ENCODE measurements at places on chromosomes 6 and 20.

DNA sequence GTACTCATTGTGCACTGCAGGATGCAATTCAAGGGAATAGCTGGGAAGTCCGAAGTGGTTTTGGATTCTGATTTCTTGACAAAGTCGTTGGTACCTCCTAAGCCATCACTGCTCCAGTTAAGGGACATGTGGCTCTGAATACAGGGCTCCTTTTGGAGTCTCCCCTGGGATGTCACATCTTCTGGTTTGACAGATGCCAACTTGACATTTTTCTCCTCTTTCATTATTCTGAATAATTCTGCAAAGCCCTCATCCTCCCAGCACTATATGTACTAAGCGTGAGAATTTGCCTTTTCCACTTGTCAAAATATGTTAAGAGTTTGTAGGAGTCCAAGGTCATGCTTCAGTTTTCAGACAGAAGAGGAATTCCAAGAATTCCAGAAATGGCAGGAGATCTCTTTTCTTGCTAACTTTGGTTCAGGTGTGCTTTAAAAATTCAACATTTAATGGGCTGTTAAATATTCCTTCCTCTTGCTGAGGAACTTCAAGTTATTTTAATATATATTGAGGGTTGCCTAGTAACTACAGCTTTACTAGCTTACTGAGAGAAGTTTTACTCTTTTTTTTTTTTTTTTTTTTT, 38.7 kb downstream of the DOK5 start:
- DNase-seq = no peak

DNA sequence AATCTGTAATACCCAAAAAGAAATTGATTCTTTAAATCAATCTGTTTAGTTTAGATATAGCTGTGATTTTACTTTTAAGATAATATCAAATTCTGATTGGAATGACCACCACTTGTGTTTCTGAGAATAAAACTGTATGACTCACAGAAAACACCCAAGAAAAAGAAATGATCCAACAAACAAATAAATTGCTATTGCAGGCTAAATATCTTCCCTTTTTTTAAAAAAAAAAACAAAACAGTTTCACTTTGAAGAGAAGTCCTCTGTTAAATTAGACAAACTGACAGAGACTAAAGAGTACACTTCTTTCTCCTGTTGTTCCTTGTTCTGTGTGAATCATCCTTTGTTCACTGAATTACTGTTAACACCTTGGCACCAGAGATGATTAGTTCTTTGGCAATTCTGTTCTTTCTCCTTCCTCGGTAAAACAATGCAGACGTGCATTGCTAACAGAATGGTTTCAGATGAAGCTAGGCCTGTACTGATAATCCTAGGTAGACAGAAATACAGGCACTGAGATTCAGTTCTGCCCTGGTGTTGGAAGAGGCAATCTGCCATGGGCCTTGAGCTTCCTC, 895.2 kb upstream of the CITED2 start:
- DNase-seq = no peak

- DNase-seq = no peak
Measured at GRCh38 chr6:84136364-84137050, 90.9 kb downstream of the CEP162 start.

GRCh38 chr6:17851720-17852161, 135.7 kb downstream of the KIF13A start:
- DNase-seq = no peak

DNA sequence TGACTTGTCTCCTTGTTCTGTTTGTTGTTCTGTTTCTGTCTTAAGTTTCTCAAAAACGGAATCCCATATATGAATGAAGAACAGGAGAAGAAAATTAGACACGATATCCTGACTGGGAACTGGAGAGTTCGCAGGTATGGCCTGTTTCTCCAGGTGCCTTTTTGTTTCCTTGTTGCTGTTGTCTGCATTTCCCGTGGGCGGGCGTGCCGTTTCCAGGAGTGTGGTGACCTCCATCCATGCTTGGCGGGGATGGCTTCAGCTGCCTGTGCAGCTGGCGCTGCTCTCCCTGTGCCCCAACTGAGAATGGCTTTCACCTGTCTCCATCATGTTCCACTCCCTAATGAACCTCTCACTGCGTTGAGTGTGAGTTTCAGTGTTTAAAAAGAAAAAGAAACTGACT, 4.4 kb downstream of the PNLDC1 start:
- no peak for DNase-seq

DNA sequence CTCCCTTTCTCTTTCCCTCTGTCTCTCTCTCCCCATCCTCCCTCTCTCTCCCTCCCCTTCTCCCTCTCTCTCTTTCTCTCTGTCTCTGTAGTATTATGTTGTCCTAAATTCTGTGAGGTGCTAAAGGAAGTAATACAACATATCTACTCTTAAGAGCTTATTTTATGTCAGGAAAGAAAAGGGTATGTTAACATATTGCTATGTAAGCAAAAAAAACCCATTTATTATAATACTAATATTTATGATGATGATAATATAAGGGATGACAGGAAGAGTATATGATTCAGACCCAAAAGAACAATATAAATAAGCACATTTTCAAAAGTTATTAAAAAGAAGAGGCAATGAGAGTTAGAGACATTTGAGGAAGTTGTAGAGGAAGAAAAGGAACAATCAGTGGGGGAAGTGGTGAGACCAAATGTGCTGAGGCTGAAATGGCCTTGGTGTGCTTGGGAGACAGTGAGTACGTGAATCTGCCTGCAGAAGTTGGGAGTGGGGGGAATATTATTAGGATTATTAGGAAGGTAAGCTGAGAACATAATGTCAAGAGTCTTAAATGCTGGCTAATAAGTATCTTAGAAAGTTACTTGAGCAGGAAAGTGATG, 303.6 kb upstream of the FERMT1 start:
- no peak for DNase-seq

GRCh38 chr6:12621754-12622153, 94.8 kb upstream of the PHACTR1 start:
- DNase-seq = no peak

- DNase-seq = no peak
Measured at GRCh38 chr6:63352544-63353285, 32.9 kb upstream of the LGSN start.

All from NCI-H524 treated with DMSO at 0.1 percent for 48 hours (cell line).